ENCODE measurements at places on chromosomes 6 and 20.

DNA sequence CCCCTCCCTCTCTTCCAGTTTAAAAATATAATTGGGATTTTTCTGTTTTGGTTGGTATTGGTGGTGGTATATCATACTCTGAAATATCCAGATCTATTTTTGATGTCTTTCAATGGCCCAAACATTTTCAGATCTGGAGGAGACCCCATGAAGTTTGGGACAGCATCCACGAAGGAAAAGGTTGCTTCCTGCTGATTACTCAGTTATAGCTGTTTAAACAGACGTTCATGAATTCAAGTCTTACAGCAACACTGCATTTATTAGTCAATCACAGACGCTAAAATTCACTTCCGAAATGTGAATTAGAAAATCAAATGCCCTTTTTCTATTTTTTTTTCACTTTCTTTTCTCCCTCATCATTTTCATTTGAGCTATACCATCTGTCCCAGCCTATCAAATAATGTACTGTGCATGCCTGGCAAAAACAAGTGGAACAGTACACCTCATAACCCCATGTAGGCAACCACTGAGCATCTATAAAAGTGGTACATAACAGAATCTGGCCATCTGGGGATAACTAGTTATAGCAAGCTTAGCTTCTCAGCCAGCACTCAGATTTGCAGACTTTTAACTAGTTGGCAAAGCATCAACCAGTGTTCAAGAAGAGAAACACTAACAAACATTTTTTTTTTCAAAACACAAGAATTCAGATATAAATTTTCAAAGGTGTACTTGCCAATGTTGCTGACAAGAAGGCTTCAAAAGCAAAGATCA, 124.5 kb downstream of the HIVEP2 start:
- DNase-seq, result no peak

GRCh38 chr6:169885831-169886230, 134.4 kb downstream of the ERMARD start:
- no peak for DNase-seq

- no peak for DNase-seq
These were observed 4.3 kb downstream of the PPP1R11 start for GRCh38 chr6:30071081-30071818.

DNA sequence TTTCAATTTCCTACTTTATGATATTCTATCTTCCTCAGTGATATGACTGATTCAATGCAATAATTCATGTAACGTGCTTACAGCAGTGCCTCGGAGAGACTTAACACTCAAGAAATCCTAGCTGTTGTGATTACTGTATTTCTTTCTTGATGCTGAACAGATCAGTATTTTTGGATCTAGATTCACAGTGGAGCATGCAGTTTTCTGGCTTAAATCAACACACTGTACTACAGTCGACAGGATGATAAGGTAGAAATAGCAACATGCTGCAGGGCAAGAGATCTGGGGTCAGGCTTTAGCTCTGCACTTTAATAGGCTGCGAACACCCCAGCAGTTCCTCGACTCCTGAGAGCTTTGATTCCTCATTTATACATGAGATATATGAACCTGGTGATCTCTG, 161.0 kb downstream of the AIG1 start:
- no peak for DNase-seq
